AG08396 (cell line): ENCODE measurements at places on chromosomes 1 and 21.

- no peak for DNase-seq
Measured at GRCh38 chr1:229217716-229218115, 53.2 kb upstream of the RAB4A start.

- DNase-seq: no peak
Measured at GRCh38 chr1:33573661-33574060, 101.2 kb downstream of the ZSCAN20 start.

GRCh38 chr1:157992031-157992832 lies 1.2 kb upstream of the KIRREL1 start:
- DNase-seq: peak; percentile 78

DNA sequence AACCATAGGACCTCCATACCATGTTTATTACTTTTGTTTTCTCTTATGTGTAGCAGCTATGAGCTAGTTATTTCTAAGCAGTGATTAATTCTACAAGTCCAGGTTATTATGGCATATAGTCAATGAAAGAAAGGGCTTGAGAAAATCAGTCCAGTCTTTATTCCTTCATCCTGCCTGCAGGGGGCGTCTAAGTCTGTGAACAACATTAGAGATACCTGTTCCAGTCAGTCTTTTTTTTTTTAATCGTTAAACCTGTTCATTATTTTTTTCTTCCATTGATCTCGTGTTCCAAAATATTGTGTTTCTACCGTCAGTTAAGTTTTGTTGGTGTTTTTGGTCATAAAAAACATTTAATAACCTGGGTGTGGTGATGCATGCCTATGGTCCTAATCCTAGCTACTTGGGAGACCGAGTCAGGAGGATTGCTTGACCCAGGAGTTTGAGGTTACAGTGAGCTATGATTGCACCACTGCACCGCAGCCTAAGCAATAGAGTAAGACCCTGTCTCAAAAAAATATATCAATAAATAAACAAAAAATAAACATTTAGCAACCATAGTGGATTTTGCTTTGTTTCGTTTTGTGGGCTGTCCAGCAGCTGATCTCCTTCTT lies 29.4 kb upstream of the CD2 start:
- DNase-seq: peak; percentile 37

GRCh38 chr1:110138956-110139355 lies 11.3 kb upstream of the SLC6A17 start:
- no peak for DNase-seq

DNA sequence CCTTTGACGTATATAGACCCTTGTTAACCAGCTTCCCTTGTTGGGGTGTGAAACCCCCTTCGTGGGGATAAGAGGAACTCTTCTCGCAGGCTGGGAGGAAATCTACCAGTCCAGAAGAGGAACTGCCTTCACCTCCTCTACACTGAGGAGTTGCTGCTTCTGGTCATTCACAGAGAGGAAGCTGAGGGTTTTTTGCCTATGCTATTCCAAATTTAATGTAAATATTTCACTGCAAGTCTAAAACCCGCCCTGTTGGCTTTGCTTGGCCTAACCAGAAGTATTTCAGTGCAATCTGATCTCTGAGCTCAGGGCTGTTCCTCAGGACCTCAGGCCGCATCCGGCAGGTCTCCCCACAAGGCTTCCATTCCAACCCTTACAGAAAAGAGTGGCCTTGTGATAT lies 150.1 kb downstream of the HIVEP3 start:
- no peak for DNase-seq

- no peak for DNase-seq
Measured at GRCh38 chr21:42578034-42578433, 64.4 kb downstream of the SLC37A1 start.

GRCh38 chr1:207314816-207315215 lies 6.7 kb upstream of the CD55 start:
- DNase-seq: no peak

GRCh38 chr1:11501491-11501897 lies 22.5 kb downstream of the DISP3 start:
- DNase-seq: no peak

- DNase-seq: peak; percentile 49
Measured at GRCh38 chr1:110011527-110012041, 22.8 kb upstream of the STRIP1 start.

GRCh38 chr21:43880111-43880985 lies 15.3 kb downstream of the AGPAT3 start:
- peak; percentile 53 for DNase-seq

DNA sequence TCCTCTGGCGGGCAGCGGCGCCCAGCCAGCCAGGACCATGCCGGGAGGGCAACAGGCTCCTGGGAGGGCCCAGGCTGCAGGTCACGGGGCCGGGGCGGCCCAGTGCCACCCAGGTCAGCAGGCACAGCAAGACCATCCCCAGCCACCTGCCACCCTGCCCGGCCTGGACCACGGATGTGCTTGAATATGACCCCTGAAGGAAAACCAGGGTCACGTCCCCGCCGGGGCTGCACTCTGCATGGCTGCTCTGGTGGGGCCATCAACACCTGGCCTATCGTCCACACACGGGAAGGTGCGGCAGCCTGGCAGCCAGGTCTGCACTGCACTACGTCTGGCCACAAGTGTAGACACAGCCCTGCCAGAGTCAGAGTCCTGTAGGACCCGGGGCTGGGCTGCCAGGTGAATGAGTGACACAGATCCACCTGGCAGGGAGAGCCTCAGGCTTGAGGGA lies 6.9 kb downstream of the WNT9A start:
- DNase-seq: no peak

DNA sequence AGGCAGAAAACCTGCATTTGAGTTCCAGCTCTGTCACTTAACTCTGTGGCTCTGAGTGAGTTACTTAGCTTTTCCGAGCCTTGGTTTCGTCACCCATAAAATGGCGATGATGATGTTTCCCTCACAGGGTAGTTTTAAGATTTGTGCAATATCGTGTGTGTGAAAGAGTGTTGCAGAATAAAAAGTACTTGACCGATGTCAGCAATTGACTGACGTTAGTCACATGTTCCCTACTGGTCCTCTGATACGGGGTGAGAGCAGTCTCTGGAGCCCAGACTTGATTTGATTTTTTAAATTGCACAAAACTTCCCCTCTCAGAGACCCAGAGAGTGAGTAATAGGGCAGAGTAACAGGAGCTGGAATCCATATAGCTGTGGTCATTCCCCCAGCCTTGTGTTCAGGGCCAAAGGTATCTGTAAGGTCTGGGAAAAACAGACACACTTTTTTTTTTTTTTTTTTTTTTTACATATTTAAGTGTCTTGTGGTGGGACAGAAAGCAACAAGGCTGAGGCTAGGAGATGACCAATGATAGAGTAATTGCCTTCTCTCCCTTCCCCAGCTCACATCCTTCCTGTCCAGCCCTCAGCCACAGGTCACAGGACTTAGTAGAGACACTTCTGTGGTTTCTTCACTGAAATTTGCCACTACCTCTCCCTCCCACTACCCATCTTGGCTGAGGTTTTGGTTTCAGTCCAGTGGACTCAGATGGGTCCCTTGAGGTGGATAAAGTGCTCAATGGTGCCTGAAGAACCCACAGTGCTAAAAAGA lies 2.0 kb downstream of the FCER1G start:
- DNase-seq: no peak

GRCh38 chr21:42039470-42039901 lies 29.3 kb upstream of the ZBTB21 start:
- no peak for DNase-seq

DNA sequence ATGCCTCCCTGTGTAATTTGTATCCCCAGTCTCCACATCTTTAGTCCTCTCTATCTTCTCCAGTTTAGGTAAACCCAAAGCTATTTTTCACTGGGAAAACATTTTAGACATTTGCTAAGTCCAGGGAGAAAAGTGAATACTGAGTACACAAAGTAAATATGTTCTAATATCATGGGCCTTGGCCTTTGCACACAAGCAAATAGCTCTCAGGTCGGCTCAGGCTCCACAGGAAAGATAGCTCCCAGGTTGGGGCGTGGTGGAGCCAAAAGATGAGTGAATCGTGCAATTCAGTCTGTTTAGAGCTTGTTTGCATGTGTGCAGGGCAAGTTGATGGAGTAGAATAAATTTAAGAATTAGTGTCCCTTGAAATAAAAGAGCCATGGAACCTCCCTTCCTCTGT lies 7.9 kb downstream of the RGSL1 start:
- DNase-seq: no peak

- DNase-seq: no peak
Measured at GRCh38 chr1:37469386-37469785, 5.0 kb upstream of the ZC3H12A start.

DNA sequence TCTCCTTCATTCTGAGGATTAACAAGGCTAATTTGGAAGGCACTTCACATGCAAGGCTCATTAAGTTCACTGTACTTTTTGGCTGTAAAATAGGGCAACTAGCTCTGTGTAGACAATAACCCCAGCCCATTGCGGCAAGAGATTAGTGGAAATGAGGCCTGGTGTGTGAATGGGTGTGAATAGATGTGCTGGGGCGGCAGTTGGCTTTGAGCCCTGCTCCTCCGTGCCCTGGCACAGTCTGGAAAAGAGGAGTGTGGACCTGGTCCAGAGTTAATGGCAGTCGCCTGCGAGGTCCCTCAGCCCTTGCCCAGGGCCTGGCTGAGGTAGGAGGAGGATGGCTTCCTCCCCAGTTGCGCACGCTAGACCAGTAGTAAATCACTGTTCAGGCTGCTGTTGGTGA lies 4.8 kb downstream of the KISS1 start:
- no peak for DNase-seq

DNA sequence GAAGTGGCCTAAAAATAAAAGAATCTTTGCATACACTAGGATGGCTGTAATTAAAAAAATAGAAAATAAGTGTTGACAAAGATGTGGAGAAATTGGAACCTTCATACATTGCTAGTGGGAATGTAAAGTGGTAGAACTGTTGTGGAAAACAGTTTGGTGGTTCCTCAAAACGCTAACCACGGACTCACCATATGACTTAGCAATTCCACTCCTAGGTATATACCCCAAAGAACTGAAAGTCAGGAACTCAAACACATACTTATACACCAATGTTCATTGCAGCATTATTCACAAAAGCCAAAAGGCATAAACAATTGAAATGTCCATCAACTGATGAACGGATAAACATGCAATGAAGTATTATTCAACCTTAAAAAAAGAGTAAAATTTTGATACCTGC lies 10.8 kb upstream of the HMGCL start:
- DNase-seq: no peak

- no peak for DNase-seq
Measured at GRCh38 chr1:39412892-39413291, 78.5 kb upstream of the BMP8A start.

GRCh38 chr1:159942632-159943277 lies 2.7 kb downstream of the IGSF9 start:
- no peak for DNase-seq

- DNase-seq: no peak
Measured at GRCh38 chr1:202049129-202049528, 38.7 kb downstream of the ELF3 start.

- no peak for DNase-seq
Measured at GRCh38 chr1:160925652-160926244, 28.9 kb downstream of the ITLN2 start.

- DNase-seq: no peak
Measured at GRCh38 chr1:181264821-181265220, 176.3 kb downstream of the IER5 start.

- no peak for DNase-seq
Measured at GRCh38 chr1:155352631-155353030, 31.9 kb downstream of the RUSC1 start.

- DNase-seq: no peak
Measured at GRCh38 chr1:64608005-64608650, 136.7 kb upstream of the RAVER2 start.

- no peak for DNase-seq
Measured at GRCh38 chr1:238690415-238690814, 696.0 kb upstream of the CHRM3 start.

- DNase-seq: no peak
Measured at GRCh38 chr1:165842671-165843129, 15.3 kb downstream of the UCK2 start.

DNA sequence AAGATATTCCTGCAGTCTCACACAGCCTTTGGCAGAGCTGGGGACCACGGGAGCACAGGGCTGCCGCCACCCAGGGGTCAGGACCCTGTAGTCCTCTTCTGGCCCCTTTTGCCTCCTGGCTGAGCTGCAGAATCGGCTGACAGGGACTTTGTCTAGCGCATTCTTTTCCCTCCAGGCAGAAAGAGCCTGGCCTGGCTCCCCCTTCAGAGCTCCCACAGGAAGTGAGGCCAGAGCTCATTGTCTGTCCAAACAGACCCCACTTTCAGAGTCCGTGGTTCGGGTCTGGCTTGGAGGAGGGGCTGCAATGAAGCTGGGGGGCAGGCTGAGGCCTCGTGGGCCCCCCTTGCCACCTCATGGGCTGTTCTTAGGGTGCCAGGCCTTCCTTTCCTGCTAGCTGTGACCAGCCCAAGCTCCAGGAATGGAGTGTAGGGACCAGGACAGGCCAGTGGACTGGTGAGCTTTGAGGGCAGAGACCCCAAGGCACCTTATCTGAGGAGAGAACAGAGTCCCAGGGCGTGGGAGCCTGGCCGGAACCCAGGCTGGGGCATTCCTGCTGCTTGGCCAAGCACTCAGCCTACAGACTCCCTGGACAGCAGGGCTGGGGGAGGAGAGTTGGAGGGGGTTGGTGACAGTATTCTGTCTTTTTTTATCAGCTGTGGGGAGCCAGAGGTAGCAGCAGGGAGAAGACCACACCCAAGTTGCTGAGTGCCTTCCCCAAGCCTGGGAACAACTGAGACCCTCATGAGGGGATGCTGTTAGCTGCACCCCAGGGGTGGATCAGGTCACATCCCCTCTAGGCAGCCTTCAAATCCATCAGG lies 4.7 kb downstream of the CELSR2 start:
- DNase-seq: peak; percentile 59

DNA sequence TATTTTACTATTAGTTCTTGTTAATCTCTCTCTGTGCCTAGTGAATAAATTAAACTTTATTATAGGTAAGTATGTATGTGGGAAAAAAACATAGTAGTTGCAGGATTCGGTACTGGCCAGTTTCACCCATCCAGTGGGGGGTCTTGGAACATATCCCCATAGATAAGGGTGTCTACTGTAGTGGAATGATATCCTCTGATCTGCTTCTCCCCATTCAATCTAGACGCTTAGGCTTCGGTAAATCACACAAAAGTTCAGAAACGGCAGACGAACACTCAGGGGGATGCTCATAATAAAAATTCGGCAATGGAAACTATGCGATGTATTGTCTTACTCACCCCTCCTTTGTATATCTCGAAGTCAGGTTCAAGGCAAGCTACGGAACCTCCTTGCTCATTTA lies 232.9 kb upstream of the COA6 start:
- DNase-seq: no peak
